ENCODE measurements at places on chromosomes 3 and 15.

DNA sequence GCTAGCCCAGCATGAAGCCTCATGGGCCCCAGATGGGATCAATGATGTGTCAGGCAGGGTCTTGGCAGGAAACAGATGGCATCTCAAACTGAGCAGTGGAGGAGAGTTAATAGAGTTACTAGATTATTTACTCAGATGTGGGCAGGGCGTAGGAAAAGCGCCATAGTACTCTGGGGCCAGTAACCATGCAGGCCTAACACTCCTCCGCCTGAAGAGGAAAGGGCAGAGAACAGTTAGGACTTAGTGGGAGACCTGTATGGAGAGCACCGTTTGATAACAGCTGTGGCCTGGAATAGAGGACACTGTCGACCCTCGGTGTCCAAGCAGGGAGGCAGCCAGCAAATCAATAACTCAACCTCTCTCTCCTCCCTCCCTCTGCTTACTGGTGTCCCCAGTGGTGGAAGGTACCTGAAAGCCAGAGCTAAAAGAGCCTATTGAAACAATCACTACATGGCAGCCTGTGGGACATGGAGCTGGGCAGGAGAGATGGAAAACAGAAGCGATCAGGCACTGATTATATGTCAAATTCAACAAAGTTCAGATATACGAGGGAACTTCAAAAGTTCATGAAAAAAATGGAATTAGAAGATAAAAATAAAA, 111.4 kb upstream of the CCNL1 start:
- DNase-seq, result no peak

DNA sequence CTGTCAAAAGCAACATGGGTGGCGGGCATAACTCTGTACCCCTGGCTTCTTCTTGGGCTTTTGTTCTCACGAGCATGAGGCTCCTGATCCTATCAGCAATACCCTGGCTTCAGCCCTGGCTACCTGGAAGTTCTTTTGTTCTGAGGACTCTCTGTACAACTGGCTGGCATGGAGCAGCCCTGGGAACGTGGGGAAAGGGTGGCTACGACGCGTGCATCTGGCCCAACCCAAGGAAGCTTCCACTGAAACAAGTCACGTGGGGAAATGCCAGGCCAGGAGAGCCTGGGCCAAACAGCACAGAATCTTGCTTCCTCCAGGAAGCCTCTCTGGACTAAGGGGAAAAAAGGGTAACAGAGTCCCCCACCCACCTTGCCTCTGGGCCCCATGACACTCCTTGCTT, 22.7 kb upstream of the ATP2B2 start:
- DNase-seq, result no peak

GRCh38 chr3:139642996-139643395, 34.8 kb downstream of the NMNAT3 start:
- DNase-seq, result no peak

DNA sequence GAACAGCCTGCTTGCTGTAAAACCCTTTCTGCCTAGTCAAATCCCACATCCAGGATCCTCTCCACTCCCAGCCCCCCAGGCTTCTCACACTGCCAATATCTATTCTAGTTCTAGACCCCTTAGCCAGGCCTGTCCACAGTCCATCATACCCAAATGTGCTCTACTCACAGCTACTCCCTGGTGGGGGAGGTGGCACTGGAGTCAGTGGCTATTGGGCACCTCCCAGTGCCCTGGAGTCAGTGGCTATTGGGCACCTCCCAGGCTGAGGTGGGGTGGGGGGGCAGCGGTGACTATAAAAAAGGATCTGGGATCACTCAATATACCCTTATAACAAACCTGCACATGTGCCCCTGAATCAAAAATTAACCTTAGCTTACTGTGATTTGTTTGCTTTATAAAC, 773 bp upstream of the DISP2 start:
- DNase-seq, result no peak

DNA sequence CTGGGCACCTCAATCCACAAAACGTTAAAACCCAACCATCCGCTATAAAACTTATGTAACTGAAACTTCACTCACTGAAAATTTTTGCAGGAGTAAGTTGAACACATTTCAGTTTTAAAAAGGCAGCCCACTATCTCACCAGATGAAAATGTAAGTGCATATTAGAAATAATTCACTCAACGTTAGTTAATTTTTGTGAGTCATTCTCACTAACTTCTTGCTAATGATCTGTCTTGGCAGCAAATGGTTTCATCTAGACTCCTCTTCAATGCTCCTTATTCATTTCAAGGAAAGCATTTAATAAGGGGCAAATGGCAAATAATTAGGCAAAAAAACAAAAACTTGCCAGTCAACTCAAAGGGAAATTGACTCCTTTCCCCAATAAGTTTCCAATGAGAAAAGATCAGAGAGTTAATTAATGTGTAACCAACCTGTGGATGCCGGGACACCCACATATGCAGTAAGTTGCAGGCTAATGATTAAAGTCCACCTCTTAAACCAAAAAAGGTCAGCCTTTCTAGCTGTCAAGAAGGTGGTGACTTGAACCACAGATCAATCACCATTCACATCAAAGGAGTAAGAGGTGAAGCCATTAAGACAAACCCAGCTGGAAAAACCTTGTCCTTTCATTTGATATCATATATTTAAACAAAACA, 22.9 kb upstream of the PRICKLE2 start:
- DNase-seq, result no peak

DNA sequence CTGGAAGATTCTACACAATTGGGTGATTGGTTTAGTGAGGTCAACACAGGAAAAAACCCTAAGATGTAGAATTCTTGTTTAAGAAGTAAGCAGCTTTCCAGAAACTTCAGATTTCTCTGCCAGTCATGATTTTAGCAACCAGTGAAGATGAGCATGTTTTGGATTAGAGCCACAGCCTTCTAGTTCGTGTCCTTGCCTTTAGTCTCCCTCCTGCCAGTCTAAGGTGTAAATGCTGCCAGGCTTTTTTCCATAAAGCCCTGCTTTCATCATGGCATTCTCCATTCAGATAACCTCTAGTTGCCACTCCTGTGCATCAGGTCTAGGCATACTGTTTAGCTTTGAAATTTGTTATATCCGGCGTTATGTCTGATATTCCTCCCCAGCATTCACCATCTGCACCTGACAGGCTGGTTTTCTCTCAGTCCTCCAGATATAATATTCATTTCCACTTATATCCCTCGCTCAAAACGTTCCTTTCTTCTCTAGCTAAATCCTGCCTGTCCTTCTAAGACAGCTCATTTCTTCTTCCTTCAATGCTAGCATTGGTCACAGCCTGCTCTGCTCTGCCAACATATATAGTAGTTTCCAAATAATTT, 37.4 kb downstream of the SYN2 start:
- no peak for DNase-seq

GRCh38 chr3:161640181-161640580, 143.6 kb downstream of the OTOL1 start:
- no peak for DNase-seq

DNA sequence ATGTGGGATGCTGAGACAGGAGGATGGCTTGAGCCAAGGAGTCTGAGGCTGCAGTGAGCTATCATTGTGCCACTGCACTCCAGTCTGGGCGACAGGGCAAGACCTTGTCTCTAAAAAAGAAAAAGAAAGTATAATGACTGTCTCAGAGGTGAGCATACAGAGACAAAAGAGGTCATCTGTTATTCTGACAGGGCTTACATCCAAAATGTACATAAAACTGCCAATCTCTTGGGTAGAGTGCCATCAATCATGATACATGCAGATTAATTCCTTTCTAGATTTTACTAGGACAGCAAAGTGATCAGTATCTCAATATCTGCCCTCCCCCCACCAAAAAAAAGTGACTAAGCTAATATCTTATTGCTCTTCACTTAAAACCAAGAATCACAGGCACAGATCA, 41.0 kb downstream of the RFX7 start:
- no peak for DNase-seq

DNA sequence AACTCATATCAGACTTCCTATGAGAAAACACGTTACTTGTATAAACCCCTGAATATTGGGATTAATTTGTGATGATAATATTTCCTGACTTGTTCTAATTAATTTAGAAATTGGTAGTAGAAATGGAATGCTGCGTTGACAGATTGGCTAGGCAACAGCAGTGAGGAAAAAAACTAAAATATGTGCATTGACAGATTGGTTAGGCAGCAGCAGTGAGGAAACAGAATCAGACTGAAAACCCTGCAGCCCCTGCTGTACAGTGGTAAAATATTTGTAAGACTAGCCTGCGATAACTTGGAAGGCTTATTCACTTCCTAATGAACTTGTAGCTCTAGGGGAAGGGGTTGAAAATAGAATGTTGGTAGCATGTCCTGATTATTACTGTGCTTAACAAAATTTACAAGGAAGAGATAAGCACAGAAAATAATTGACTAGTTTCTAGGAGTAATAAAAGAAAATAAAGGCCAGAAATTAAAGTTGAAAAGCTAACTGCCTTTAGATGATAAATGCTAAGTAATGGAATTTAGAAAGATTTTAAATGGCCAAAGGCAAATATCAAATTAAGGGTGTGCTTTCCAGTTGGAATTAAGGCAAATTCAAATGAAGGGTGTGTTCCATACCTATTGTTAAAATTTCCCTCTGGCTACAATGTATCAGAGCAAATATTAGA, 29.9 kb upstream of the IL16 start:
- no peak for DNase-seq

Measured in activated CD4-positive, alpha-beta T cell treated with anti-CD3 and anti-CD28 coated beads for 4 hours (primary cell).